ENCODE measurements at places on chromosomes 11 and 22. TPM values are rescaled to one million over a fixed set of nuclear protein-coding genes. Genes with fewer than 3 reads are reported as not detected.

The MPZL2 gene
- total RNA-seq = 28.4 TPM

The MRPL21 gene
- total RNA-seq = 92.1 TPM

The OR52I1 gene
- not detected for total RNA-seq

The MLC1 gene
- not detected for total RNA-seq

DNA sequence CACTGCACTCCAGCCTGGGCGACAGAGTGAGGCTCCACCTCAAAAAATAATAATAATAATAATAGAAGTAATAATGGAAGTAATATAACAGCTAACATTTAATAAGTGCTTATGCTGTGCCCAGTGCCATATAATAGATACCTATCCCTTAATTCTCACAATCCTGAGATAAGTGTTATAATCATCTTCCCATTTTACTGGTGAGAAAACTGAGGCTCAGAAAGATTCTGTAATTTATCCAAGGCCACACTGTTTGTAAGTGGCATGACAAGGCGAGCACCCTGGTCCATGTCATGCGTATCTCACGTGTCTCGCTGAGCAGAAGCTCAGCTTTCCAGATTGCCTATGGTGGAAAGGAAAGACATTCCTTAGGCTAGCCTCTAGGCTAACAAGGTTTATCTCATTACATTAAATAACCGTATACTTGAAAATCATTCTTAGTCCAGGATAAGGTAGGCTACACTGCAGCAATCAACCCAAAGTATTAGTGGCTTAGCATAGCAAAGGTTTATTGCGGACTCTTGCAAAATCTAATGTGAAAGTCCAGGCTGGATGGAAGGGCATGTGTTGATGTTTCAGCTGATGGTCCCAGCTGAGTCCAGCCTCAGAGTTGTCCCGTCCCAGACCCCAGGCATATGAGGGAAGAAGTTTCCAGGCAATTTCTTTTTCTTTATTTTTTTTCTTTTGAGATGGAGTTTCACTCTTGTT, 15.0 kb upstream of the LDLRAD3 start:
- no peaks in the 10 kb centered on the region for H3K4me1 ChIP-seq
- H3K27ac ChIP-seq = no peak overlapping the region
- no peak overlapping the region for H3K4me3 ChIP-seq
- H3K36me3 ChIP-seq = no peaks in the 10 kb centered on the region
- DNase-seq = no peak

- no peak overlapping the region for H3K27ac ChIP-seq
- DNase-seq = no peak
- H3K36me3 ChIP-seq = no peaks in the 10 kb centered on the region
- H3K4me1 ChIP-seq = no peaks in the 10 kb centered on the region
- no peaks in the 10 kb centered on the region for H3K27me3 ChIP-seq
These were observed 11.1 kb downstream of the KCNJ4 start for GRCh38 chr22:38443628-38444521.

GRCh38 chr22:30304495-30305244, 15.4 kb upstream of the CASTOR1 start:
- peak overlapping the region; percentile 97 for H3K27ac ChIP-seq
- H3K4me1 ChIP-seq = peaks cover 97% of the 10 kb centered on the region
- no peaks in the 10 kb centered on the region for H3K27me3 ChIP-seq
- DNase-seq = no peak
- H3K36me3 ChIP-seq = peaks cover 7% of the 10 kb centered on the region
- H3K4me3 ChIP-seq = peak overlapping the region; percentile 70

- peak overlapping the region; percentile 100 for H3K4me3 ChIP-seq
- H3K4me1 ChIP-seq = peaks cover 31% of the 10 kb centered on the region
- DNase-seq = no peak
- peak overlapping the region; percentile 100 for H3K27ac ChIP-seq
- H3K27me3 ChIP-seq = no peaks in the 10 kb centered on the region
- peaks cover 33% of the 10 kb centered on the region for H3K36me3 ChIP-seq
These were observed 499 bp downstream of the DLAT start for GRCh38 chr11:112025707-112026106.

GRCh38 chr22:27581688-27582087, 219.9 kb downstream of the MN1 start:
- H3K36me3 ChIP-seq = no peaks in the 10 kb centered on the region
- no peaks in the 10 kb centered on the region for H3K4me1 ChIP-seq
- H3K4me3 ChIP-seq = no peak overlapping the region

DNA sequence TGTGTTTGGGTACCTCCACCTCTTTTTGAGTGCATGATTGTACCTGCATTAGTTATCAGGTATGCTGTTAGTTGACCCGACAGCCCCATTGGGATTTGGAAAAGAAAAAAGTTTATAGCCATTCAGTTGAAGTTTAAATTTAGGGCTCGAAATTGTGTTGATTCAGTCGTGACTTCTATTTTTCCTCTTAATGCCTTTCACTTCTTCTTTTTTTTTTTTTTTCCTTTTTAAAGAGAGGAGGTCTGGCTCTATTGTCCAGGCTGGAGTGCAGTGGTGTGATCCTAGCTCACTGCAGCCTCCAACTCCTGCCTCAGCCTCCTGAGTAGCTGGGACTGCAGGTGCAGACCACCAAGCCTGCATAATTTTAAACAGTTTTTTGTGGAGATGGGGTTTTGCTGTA, 2.3 kb downstream of the STT3A start:
- H3K27ac ChIP-seq = no peak overlapping the region
- no peak overlapping the region for H3K4me3 ChIP-seq
- no peaks in the 10 kb centered on the region for H3K27me3 ChIP-seq
- DNase-seq = no peak
- H3K36me3 ChIP-seq = peaks cover 29% of the 10 kb centered on the region

DNA sequence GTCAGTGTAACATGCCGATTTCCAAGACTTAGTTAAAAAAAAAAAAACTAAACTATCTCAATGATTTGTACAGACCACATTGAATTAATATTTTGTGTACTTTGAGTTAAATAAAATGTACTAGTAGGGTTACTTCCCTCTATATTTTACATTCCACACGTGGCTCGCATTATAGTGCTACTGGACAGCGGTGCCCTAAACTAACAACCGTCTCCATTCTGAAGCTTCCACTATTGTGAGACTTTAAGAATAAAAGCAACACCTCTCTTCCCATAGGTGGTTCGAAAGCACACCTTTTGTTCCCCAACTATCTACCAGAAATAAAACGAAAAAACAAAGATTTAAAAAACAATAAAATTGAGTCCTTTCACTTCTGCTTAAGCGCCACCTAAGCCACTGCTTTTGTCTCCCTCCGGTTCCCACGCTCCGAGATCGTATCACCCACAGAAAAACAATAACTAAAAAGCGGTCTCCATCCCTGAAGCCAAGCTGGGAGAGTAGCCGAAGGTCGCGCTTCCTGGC, 380 bp upstream of the TTC17 start:
- DNase-seq = no peak
- no peaks in the 10 kb centered on the region for H3K27me3 ChIP-seq
- peaks cover 2% of the 10 kb centered on the region for H3K36me3 ChIP-seq
- H3K4me3 ChIP-seq = peak overlapping the region; percentile 95

DNA sequence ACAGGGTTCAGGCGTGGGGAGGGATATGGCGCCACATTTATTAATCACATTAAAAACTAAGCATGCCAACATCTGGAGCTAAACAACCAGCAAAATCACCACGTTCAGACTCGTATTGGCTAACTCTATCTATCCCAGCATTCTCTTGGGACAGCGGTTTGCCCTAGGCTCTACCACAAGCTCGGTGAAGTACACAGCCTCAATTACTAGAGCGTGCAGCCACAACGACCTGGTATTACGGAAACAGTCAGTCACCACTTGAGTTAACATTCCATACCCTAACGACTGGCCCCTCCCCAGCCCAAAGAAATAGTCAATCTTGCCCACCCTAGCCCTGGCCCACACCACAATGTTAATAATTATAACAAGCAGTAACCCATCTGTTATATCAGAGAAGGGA, 32.1 kb downstream of the APOL5 start:
- peaks cover 2% of the 10 kb centered on the region for H3K4me1 ChIP-seq
- no peak for DNase-seq
- H3K36me3 ChIP-seq = no peaks in the 10 kb centered on the region
- H3K27ac ChIP-seq = no peak overlapping the region

DNA sequence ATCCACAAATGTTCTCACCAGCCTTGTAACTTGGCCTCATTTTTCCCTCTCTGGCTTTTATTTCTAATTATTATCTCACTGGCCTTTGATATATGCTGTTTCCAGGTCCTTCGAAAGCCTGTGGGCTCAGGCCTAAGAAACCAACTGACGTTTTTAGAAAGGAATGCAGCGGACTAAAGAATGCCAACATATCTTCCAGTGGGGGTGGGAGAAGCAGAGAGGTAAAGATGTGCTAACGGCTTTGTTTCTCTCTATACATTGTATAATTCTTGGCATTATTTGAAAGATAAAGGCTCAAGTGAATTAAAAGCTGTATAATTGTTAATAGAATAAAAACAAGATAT, 28.2 kb downstream of the OR6Q1 start:
- H3K4me3 ChIP-seq = no peak overlapping the region
- peaks cover 4% of the 10 kb centered on the region for H3K27me3 ChIP-seq
- H3K36me3 ChIP-seq = no peaks in the 10 kb centered on the region
- no peaks in the 10 kb centered on the region for H3K4me1 ChIP-seq
- no peak for DNase-seq
- no peak overlapping the region for H3K27ac ChIP-seq

- no peak overlapping the region for H3K27ac ChIP-seq
- peaks cover 2% of the 10 kb centered on the region for H3K4me1 ChIP-seq
- no peak overlapping the region for H3K4me3 ChIP-seq
- H3K27me3 ChIP-seq = peaks cover 28% of the 10 kb centered on the region
- no peaks in the 10 kb centered on the region for H3K36me3 ChIP-seq
These were observed 3.4 kb downstream of the POU2AF3 start for GRCh38 chr11:111301842-111302118.

- H3K36me3 ChIP-seq = no peaks in the 10 kb centered on the region
- no peaks in the 10 kb centered on the region for H3K4me1 ChIP-seq
- no peak overlapping the region for H3K27ac ChIP-seq
- H3K27me3 ChIP-seq = no peaks in the 10 kb centered on the region
These were observed 373.5 kb downstream of the GUCY1A2 start for GRCh38 chr11:106644824-106645223.

- peak; percentile 10 for DNase-seq
- H3K27ac ChIP-seq = no peak overlapping the region
- no peaks in the 10 kb centered on the region for H3K36me3 ChIP-seq
- H3K4me1 ChIP-seq = no peaks in the 10 kb centered on the region
These were observed 74.1 kb downstream of the ADM start for GRCh38 chr11:10379022-10379421.

DNA sequence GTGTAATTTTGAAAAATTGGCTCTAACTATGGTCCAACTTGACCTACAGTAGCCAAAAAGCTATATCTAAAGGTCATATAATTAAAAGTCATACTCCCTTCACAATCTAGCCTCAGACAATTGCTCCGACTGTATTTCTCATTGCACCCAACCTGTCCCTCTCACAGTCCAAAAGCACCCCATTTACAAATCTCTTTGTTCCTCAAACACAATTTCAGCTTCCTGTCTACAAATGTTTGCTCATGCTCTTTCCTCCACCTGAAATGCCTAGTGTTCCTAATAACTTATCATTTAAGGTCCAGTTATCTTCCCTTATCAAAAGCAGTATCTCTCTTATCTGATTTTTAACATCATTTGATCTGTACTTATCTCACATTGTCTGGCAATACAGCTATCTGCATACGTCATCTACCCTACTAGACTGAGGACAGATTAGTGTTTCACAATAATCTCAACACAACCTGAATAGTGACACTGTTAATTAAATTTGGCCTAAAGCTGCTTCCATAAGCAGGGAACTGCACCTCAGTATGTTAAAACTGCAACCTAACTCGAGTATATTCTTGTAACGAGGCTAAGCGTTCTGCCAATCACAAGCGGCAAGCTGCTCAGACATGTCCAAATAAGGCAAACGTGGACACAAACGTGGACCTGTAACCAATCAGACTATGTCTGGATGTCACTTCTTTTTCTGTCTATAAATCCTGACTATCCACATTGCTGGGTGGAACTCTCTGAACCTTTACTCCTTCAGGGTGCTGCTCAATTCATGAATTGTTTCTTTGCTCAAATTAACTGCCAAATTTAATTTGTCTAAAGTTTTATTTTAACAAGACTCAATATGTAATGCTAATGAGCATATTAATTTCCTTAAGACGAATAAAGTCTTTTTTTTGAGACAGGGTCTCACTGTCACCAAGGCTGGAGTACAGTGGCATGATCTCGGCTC, 15.9 kb downstream of the PICALM start:
- peaks cover 88% of the 10 kb centered on the region for H3K4me1 ChIP-seq
- H3K36me3 ChIP-seq = peaks cover 10% of the 10 kb centered on the region
- peak overlapping the region; percentile 1 for H3K27ac ChIP-seq

DNA sequence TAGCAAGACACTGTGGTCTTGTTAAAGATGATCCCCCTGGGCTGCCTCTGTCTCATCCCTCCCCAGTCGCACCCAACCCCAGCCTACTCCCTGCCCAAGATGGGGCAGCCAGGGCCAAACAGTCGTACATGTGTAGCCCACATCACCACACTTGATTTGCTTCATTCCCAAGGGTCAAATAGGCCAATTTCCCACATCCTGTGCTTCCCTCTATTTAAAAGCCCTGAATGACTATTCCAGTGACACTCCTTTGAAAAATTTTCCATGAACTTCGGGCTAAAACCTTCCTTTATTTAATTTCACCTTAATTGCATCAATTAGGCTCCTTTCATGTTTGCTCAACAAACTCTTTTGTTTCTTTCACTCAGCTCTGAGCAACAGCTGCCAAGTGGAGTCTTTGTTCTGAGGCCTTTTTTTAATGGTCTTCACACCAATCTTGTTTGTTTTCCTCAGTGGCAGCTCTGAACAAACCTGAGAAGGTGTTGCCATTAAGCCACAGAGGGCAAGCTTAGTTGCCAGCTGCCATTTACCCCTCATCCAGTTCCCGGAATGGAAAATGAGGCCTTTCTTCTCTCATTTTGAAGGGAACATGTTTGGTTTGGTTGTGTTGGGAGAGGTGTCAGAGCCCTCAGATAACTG, 126.9 kb downstream of the APIP start:
- no peaks in the 10 kb centered on the region for H3K4me1 ChIP-seq
- H3K4me3 ChIP-seq = no peak overlapping the region
- peaks cover 2% of the 10 kb centered on the region for H3K27me3 ChIP-seq
- H3K36me3 ChIP-seq = no peaks in the 10 kb centered on the region
- no peak for DNase-seq

- no peak overlapping the region for H3K4me3 ChIP-seq
- H3K27ac ChIP-seq = peak overlapping the region; percentile 29
- peaks cover 5% of the 10 kb centered on the region for H3K36me3 ChIP-seq
These were observed 23.3 kb upstream of the SERPIND1 start for GRCh38 chr22:20750461-20751184.

DNA sequence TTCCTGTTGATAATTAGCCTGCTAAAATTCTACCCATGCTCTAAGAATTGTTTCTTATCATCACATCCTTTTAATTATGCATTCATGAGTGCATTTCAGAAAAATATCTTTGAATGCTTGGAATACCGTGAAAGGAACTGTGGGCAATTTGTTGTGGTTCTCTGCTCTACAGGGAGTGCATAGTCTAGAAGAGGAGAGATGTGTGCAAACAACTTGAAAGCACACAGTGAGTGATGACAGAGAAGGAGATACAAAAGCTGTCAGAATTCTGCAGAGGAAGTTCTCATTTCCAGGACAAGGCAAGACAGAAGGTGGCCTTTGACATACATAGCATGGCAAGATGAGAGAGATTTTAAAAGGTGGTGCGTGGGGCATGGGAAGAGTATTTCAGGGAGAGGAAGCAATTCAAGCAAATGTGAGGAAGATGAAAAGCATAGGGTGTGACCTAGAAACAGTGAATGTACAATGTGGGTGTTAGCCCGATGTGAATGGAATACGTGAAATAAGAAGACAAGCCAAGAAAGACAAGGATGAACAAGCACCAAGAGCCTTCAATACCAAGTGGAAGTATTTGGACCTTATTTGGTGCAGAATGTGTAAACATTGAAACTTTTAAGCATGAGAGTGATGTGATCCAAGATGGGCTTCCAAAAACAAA, 5.0 kb downstream of the MMP8 start:
- H3K27me3 ChIP-seq = peaks cover 6% of the 10 kb centered on the region
- H3K4me1 ChIP-seq = no peaks in the 10 kb centered on the region
- H3K36me3 ChIP-seq = no peaks in the 10 kb centered on the region
- no peak overlapping the region for H3K27ac ChIP-seq
- no peak overlapping the region for H3K4me3 ChIP-seq

Data from activated naive CD4-positive, alpha-beta T cell treated with anti-CD3 and anti-CD28 coated beads for 36 hours (primary cell).